ENCODE measurements at places on chromosomes 4 and X.

DNA sequence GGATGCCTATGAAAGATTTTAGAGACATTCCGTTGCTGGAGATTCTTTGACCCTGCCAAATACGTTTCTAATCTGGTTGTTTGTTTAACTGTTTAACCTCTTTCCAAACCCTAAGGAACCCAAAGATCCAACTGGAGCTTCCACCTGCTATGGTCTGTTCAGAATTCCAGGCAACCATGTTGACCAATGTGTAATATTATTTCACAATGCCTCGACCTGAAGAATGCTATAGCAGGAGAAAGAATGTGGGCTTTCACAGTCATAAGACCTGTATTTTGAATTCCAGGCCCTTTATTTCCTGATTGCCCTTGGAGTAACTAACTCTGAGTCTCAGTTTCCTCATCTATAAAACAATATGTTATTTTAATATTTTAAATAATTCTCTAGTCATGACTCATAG lies 90.8 kb downstream of the COL25A1 start:
- no peak for DNase-seq

DNA sequence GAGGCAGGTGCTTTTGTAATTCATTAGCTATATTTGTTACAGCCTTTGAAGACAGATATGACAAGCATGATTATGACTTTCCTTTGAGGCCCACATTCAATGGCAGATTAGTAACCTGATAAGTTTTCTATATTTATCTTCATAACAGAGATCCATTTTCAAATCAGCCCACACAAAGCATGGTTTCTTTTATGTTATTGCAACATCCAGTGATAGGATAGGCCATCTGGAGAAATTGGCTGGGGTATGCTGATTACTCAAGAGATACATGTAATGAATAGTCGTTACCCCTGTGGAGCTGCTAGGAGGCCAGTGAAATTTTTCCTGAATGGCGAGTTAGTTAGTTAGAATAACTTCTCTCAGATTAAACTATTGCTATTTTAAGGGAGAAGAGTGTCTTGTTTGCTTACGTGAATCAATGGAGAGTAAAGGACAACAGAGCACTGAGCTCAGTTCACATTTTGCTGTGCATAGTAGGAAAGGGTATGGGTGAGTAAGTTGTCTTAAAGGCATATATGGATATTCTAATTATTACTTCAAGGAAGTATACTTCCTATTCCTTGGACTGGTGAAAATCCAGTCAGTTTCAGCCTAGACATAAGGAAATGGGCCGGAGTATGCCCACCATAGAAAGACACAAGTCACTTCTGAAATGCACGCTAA lies 79.2 kb upstream of the DKK2 start:
- no peak for DNase-seq

DNA sequence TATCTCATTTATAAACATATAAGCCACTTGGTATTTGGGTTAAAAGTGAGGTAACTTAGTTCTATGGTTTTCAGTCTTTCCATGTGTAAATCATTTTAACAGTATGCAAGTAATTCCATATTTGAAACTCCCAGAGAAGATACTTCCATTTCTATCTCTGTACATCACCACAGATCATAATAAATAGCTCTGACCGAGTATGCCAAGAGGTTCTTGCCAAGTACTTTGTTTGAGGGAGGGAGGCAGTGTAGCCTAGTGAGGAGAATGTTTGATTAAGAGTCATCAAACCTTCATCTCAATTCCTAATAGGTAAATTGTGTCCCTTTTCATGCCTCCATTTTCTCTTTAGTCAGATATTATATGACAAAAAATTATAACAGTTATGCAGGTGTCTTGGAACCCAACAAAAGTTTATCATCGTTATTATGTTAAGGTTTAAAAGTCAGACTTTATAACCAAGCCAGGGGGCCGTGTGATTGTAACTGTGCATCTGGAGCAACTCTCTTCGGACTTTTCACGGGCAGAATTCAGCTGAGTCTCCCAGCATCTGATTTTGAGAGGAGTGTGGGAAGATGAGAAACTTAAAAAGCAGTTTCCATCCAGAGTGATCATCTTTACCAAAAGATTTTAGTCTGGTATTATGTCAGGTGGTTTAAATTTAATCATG lies 123.8 kb downstream of the ANK2 start:
- no peak for DNase-seq

DNA sequence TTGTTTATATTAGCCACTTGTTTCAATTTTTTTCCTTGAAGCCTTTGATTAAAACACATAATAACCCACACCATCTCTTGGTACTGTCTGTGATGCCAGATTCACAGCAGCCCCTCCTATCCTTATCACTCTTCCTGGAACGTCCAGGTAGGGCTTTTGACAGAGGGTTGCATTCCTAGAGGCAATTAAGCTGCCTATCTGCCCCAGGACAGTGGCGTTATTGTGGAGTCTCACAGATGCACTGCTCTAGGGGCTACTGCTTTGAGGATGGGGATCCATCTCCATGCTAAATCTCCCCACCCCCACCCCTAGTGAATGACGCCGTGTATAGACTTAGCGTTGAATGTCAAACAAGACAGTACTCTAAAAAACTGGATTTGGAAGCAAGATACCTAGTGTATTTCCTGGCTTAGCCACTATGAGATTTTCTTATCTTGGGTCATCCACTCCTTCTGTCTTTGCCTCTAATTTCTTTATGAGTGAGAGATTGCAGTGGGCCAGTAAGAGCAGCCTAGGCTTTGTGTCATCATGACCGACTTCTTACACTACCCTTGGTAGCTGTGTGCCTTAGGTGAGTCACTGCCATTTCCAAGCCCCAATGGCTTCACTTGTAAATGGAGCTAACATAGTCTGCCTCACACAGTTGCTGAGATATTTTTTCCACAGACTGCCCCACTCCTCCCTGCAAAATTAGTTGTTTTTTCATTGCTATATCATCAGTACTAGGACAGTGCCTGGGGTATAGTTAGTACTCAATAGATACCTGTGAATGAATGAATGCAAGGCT lies 90.9 kb downstream of the EGF start:
- DNase-seq = no peak

GRCh38 chr4:27251771-27252170 lies 391.1 kb downstream of the STIM2 start:
- DNase-seq = no peak

- peak; percentile 91 for DNase-seq
These were observed 14.3 kb downstream of the ANTXR2 start for GRCh38 chr4:80058740-80059139.

DNA sequence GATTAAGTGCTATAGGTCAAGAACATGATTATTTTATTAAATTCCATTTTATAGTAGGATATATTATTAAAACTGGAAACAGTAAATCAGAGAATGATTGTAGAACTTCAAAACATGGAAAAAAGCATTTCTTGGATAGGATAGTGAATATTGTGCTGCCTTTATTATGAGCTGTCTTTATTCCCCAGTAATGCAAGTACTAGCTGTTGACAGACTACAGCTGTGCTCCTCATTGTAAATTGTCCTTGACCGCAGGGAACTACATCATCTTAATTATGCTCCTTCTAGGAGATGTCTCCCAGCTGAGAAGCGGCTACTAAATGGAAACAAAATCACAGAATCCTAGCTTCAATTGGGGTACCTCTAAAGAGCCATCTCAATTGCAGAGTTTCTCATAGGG lies 1457.2 kb upstream of the PCDH7 start:
- DNase-seq = no peak

DNA sequence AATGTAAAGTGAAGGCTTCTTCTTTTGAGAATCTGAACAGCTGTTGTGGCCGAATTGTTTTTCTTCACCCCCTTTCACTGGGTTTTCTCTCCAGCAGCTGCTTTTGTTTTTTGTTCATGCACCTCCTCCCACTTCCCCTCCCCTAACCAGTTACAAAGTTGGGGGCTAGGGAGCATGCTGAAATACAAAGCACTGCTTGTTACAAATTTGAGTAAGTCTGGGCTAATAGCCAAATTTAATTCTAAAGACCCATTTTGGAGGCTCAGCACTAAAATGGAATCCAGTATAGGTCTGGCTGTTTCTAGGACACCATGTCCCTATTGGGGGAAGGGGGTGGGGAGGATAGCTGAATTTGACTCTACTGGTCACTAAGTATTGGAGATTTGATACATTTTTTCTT lies 89.2 kb upstream of the GPM6B start:
- no peak for DNase-seq

DNA sequence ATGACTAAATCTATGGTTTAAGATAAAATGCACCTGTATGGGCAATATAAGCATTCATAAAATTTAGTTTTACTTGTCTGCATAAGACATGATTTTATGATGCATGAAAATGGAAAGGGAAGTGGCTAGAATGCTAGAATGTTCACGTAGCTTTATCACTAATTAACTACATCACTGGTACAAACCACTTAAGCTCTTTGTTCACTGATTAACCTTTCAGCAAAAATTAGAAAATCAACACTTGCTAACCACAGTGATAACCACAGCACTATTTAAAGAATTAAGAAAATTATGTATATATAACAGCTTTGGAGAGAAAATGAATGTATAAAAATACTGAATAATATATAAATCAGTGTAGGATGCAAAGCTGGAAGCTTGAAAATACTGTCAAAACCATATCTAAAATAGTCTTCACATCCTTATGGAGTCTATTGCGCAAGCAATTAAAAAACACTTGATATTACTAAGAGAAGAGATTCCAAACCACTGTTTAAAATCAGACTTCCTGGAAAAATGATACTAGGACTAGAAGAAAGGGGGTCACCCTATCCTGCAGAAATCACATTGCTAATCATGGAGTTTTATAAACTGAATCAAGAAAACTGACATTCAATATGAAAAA lies 51.9 kb downstream of the EFHC2 start:
- no peak for DNase-seq

DNA sequence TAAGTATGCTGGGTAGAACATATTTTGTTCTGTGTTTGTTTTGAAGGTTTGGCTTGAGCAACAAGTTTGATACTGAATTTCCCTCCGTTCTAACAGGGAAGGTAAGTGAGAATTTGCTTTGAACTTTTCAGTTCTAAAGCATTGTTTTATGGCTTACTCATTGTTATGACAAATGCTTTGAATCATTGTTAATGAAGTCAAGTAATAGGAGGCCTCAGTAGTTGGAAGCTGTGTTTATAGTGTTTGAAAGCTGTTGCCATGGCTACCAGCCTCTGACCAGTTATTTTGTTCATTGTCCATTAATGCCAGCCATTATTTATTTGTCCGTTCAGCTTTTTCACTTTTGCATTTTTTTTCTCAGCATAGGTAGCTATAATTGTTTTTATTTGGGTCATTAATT lies 14.4 kb downstream of the CHIC1 start:
- DNase-seq = no peak

DNA sequence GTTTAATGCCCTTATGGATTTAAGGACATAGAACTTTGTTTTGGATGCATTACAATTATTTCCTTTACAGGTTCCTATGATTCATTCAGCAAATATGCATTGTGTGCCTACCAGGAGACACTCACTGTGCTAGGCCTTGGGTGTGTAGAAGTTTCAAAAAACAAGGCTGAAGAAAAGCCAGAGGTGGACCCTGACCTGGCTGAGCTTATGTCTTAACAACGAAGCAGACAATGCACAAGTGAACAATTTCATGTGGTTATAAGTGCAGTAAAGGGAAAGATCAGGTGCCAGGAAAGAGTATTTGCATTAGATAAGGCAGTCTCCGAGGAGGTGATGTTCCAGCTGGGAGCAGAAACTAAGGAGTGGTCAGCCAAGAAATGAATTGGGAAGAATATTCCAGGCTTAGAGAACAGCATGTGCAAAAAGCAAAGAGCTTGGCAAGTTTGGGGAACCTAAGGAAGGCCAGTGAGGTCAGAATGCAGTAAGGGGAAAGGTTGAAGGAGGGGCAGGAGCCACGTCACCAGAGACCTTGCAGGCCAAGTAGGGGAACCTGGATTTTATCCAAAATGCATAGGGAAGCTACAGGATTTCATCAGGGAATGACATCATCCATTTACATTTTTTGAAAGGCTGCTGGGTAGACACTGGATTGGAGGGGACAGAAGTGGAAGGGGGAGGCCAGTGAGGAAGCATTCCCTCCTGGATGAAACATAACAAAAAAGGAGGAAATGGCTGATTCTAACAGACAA lies 193.6 kb downstream of the SOWAHB start:
- no peak for DNase-seq

- DNase-seq = no peak
These were observed 702 bp downstream of the TSPAN5 start for GRCh38 chr4:98657531-98658286.

DNA sequence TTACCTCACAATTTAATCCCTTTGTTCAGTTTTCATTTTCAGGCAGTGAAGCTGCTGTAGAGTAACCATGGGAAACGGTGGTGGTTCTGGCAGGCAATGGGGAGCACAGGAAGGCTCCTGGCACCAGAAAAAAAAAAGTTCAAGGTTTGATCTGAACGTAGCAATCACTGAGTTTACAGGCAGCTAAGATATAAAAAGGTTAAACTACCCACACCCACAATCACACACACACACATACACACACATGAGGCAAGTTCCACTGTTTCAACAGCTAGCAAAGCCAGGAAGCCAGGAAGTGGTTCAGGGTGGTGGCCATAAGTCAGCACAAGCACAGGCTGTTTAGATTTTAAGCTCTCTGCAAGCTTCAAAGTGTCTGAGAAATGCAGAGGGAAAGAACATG lies at the start of gene SULT1B1:
Gene SULT1B1 (minus strand): TSS at position 166 of the 400 bp plus-strand sequence. CDS start 5,403 bp downstream, outside the sequence.
- DNase-seq = no peak

DNA sequence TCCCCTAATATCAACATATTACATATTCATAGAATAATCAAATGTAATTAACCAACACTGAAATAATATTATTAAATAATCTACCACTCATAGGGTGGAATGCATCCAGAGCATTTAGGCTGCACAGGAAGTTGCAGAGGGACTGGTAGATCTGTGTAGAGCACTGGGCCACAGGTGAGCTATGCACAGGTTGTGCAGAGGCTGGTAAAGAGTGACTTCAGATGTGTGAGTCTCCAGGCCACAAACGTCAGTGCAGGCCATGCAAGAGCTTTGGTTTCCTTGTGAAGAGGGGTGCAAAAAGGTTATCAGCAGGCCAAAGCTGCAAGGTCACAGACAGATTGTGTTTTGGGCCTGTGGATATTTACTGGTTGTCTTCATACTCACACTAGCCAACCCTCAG lies 25.5 kb upstream of the MANBA start:
- DNase-seq = no peak

DNA sequence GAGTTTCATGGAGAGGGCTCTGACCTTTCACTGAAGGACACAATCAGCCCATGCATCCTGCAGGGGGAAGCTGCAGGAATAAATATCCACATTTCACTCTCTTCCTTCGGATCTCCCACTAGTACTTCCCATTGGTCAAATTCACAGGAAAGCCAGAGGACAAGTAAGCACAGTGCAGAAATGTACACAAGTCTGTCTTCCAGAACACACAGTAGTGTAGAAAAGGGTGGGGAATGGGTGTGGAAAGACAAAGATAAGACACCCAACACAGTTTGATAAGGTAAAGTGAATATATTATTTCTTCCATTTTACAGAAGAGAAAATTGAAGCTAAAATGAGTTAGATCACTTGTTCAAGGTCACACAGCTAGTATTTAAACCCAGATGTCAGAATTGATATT lies 81.1 kb upstream of the PCDH19 start:
- DNase-seq = no peak

GRCh38 chrX:130083107-130083490 lies 27.2 kb downstream of the ELF4 start:
- no peak for DNase-seq

- DNase-seq = no peak
These were observed 125.4 kb downstream of the ZNF330 start for GRCh38 chr4:141346144-141346543.

- no peak for DNase-seq
These were observed 23.6 kb downstream of the COX18 start for GRCh38 chr4:73045879-73046278.

- no peak for DNase-seq
These were observed 132.3 kb upstream of the VCX3A start for GRCh38 chrX:6667048-6667768.

All from GM12864 (cell line).